ENCODE measurements at places on chromosomes 12 and 14. TPM values are rescaled to one million over a fixed set of nuclear protein-coding genes. Genes with fewer than 3 reads are reported as not detected.

Gene AMHR2
- 0.36 TPM for polyA plus RNA-seq

Gene TMEM116
- polyA plus RNA-seq, result 38.0 TPM

Gene MMP19
- 1.2 TPM for polyA plus RNA-seq

Gene MUCL1
- polyA plus RNA-seq, result not detected

Gene HPD
- polyA plus RNA-seq, result 4.0 TPM

Measured in right renal pelvis (tissue), 4 donors.